ENCODE measurements at places on chromosomes 12 and 14. TPM values are rescaled to one million over a fixed set of nuclear protein-coding genes. Genes with fewer than 3 reads are reported as not detected.

The NAA30 gene
- total RNA-seq = 25.3 TPM

The CD9 gene
- 973 TPM for total RNA-seq

The DLK1 gene
- not detected for total RNA-seq

The ALKBH2 gene
- 13.0 TPM for total RNA-seq

The NT5DC3 gene
- 3.2 TPM for total RNA-seq

The TPH2 gene
- total RNA-seq = not detected

The RNF212B gene
- total RNA-seq = not detected

The CEP128 gene
- 7.5 TPM for total RNA-seq

The ANKRD33 gene
- 0.32 TPM for total RNA-seq

The ZC2HC1C gene
- 3.6 TPM for total RNA-seq

The OR4K14 gene
- not detected for total RNA-seq

The PPFIA2 gene
- total RNA-seq = not detected

The KERA gene
- not detected for total RNA-seq

The CABP1 gene
- not detected for total RNA-seq

The C14orf180 gene
- total RNA-seq = not detected

The VRK1 gene
- 71.5 TPM for total RNA-seq

The SRRM4 gene
- not detected for total RNA-seq

The NPAS3 gene
- total RNA-seq = 0.32 TPM

Measured in epithelial cell of umbilical artery (primary cell).